ENCODE measurements at places on chromosomes 1 and 21. TPM values are rescaled to one million over a fixed set of nuclear protein-coding genes. Genes with fewer than 3 reads are reported as not detected.

The CD34 gene
- 0.16 TPM for total RNA-seq

The IFNLR1 gene
- total RNA-seq: not detected

The GPR37L1 gene
- not detected for total RNA-seq

The AQP10 gene
- not detected for total RNA-seq

The RPE65 gene
- not detected for total RNA-seq

The TPRG1L gene
- 25.8 TPM for total RNA-seq

The NBPF6 gene
- total RNA-seq: not detected

The CORT gene
- total RNA-seq: not detected

The ZNF648 gene
- not detected for total RNA-seq

The IER5 gene
- 18.4 TPM for total RNA-seq

The S100A5 gene
- total RNA-seq: 0.77 TPM
